Activated CD4-positive, alpha-beta memory T cell treated with anti-CD3 and anti-CD28 coated beads, Interleukin-2, amount 10 ng/mL, durations not matched to agents 7 days and 5 days (primary cell): ENCODE measurements at places on chromosomes 5 and 9. TPM values are rescaled to one million over a fixed set of nuclear protein-coding genes. Genes with fewer than 3 reads are reported as not detected.
A peak's percentile ranks its signal among the peaks of the same experiment; 100 is the strongest.

DNA sequence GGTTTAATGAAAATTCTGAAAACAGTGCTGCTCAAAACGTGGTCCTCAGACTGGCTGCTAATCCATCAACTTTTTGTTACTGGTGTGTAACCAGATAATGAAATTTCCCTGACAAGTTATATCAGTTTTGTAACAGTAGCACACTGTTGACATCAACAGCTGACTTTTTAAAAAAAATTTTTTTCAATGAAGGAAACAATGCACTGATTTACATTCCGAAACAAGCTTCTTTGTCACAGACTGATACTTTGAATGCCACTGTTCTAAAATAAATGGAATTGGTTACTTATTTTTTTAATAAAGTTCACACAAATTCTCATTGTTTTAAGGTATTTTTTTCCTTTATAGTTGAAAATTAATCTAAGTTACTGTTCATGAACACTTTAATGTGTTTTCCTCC, 169.1 kb downstream of the NIPBL start:
- peaks cover 25% of the 10 kb centered on the region for H3K36me3 ChIP-seq
- no peak overlapping the region for H3K27ac ChIP-seq
- H3K4me3 ChIP-seq = no peak overlapping the region
- no peak for DNase-seq
- H3K4me1 ChIP-seq = no peaks in the 10 kb centered on the region

The PKN3 gene
- total RNA-seq = 5.0 TPM

The HNRNPK gene
- total RNA-seq = 616 TPM

GRCh38 chr5:139636207-139636792, 11.8 kb upstream of the CXXC5 start:
- H3K27me3 ChIP-seq = no peaks in the 10 kb centered on the region
- peak; percentile 74 for DNase-seq
- H3K36me3 ChIP-seq = peaks cover 13% of the 10 kb centered on the region
- H3K4me3 ChIP-seq = peak overlapping the region; percentile 42
- peak overlapping the region; percentile 85 for H3K27ac ChIP-seq

The PALM2AKAP2 gene
- not detected for total RNA-seq

The C5 gene
- total RNA-seq = 1.8 TPM

DNA sequence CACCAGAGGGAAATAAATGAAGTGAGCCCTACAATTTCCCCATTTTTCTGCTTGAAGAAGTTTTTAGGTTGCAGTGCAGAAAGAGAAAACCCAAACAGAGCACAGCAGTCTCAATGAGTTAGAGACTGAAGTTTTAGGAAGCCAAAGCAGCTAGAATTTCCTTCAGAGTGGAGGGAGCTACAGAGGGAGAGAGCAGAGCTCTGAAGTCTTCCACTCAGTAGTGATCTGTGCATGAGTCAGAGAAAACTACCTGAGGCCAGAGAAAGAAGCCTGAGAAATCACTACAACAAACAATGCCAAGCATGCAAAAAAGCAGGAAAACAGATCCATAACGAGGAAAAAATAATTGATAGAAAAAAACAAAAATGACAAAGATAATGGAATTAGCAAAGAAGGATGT, 17.9 kb upstream of the NDUFB6 start:
- H3K27ac ChIP-seq = no peak overlapping the region
- H3K4me3 ChIP-seq = no peak overlapping the region
- DNase-seq = no peak
- H3K36me3 ChIP-seq = no peaks in the 10 kb centered on the region

GRCh38 chr5:20028506-20028905, 40.5 kb upstream of the CDH18 start:
- no peaks in the 10 kb centered on the region for H3K27me3 ChIP-seq
- H3K27ac ChIP-seq = no peak overlapping the region
- H3K36me3 ChIP-seq = no peaks in the 10 kb centered on the region
- no peak overlapping the region for H3K4me3 ChIP-seq

DNA sequence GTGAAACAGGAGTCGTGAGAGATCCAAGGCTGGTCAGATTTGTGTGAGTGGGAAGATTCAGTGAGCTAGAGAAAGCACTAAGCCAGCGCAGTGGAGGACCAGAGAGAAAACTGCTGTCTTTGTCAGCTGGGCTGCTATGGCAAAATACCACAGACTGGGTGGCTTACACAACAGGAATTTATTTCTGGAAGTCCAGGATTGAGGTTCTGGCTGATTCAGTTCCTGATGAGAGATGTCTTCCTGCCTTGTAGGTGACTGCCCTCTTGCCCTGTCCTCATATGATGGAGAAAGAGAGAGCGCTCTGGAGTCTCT, 24.2 kb upstream of the ANKRD33B start:
- peaks cover 39% of the 10 kb centered on the region for H3K27me3 ChIP-seq
- DNase-seq = no peak
- H3K4me1 ChIP-seq = peaks cover 16% of the 10 kb centered on the region
- H3K27ac ChIP-seq = no peak overlapping the region
- H3K36me3 ChIP-seq = no peaks in the 10 kb centered on the region

The FSTL4 gene
- total RNA-seq = not detected

DNA sequence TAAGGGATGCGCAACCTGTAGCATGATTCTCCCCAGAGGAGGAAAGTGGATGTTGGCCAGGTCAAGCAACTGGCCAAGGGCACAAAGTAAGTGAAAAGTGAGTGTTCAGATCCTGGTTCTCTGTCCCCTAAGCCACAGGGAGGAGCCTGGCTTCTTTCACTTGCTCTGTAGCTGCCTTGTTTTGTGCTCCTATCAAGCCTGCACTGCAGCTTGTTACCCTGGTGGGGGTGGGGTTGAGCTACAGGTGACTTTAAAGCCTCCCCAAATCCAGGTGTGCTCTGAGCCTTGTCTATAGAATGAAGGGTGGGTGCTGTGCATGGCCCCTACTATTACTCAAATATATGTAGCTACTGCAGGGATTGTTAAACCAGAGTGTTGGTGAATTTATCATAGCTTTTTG, 32.9 kb downstream of the RALGPS1 start:
- DNase-seq = peak; percentile 23
- H3K4me1 ChIP-seq = no peaks in the 10 kb centered on the region
- no peaks in the 10 kb centered on the region for H3K36me3 ChIP-seq
- H3K27ac ChIP-seq = no peak overlapping the region
- peaks cover 7% of the 10 kb centered on the region for H3K27me3 ChIP-seq

- no peak for DNase-seq
- peaks cover 48% of the 10 kb centered on the region for H3K36me3 ChIP-seq
- H3K27me3 ChIP-seq = no peaks in the 10 kb centered on the region
- H3K4me3 ChIP-seq = no peak overlapping the region
- peak overlapping the region; percentile 94 for H3K27ac ChIP-seq
- peaks cover 93% of the 10 kb centered on the region for H3K4me1 ChIP-seq
These were observed 15.6 kb downstream of the IRF1 start for GRCh38 chr5:132474881-132475496.

The GABBR2 gene
- not detected for total RNA-seq

DNA sequence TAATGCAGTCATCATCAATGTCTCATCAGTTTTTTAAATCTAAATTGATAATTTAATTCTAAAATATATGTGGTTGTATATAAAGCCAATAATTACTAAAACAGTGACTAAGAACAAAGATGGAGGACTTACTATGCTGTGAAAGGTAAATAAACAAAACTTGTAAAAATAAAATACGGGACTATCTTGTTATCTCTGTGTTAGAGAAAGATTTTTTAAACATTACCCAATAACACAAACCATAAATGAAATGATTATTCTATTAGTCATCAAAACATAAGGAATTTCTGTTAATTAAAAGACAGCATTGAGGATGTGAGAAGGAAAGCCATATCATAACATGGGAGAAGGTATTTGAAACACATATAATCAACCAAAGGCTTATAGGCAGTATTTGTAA, 226.2 kb upstream of the SMC2 start:
- no peak for DNase-seq
- H3K27ac ChIP-seq = no peak overlapping the region
- no peaks in the 10 kb centered on the region for H3K27me3 ChIP-seq
- H3K4me3 ChIP-seq = no peak overlapping the region

DNA sequence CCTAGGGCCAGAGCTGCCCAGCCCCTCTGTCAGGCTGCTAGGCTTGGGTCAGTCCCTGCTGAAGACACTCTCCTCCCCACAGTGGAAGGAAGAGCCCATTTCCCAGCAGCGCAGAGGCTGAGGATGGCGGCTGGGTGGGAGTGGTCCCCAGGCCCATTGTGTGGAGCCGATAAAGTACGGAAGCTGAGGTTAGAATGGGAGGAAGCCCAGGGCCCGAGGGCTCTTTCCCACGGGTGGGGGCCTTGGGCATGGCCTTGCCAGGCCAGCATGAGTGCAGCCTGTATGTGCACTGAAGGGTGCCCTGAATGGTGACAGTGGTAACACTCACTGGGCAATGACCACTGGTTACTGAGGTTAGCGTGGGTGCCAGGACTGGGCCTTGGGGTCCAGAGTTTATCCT, 125.9 kb downstream of the RGS3 start:
- no peaks in the 10 kb centered on the region for H3K27me3 ChIP-seq
- no peak for DNase-seq
- peaks cover 57% of the 10 kb centered on the region for H3K4me1 ChIP-seq
- peak overlapping the region; percentile 22 for H3K4me3 ChIP-seq
- peaks cover 5% of the 10 kb centered on the region for H3K36me3 ChIP-seq
- no peak overlapping the region for H3K27ac ChIP-seq

DNA sequence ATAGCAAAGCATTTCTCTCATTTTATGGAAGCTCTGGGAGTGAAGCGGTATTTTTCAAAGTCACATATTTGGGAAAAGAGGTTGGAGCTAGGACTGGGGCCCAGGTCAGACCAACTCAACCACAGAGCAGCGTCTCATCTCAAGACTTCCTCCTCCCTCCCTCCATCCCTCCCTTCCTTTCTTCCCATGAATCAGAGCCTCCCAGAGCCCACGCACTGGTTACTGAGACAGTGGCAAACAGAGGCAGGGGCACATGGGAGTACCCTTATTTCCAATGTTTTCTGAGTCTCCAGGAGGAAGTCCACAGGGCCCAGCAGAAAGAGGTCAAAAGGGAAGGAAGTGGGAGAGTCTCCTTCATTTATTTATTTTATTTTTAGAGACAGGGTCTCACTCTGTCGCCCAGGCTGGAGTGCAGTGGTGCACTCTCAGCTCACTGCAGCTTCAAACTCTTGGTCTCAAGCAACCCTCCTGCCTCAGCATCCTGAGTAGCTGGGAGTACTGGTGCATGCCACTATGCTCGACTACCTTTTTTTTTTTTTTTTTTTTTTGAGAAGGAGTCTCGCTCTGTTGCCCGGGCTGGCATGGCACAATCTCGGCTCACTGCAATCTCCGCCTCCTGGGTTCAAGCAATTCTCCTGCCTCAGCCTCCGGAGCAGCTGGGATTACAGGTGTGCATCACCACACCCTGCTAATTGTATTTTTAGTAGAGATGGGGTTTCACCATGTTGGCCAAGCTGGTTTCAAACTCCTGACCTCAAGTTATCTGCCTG, 52.5 kb upstream of the CDKN2AIPNL start:
- peaks cover 15% of the 10 kb centered on the region for H3K4me1 ChIP-seq
- no peaks in the 10 kb centered on the region for H3K36me3 ChIP-seq
- peaks cover 4% of the 10 kb centered on the region for H3K27me3 ChIP-seq
- no peak overlapping the region for H3K27ac ChIP-seq
- no peak overlapping the region for H3K4me3 ChIP-seq
- DNase-seq = no peak

The SHOC1 gene
- not detected for total RNA-seq

The F12 gene
- 1.6 TPM for total RNA-seq

GRCh38 chr5:52947208-52947607, 41.9 kb upstream of the ITGA2 start:
- no peaks in the 10 kb centered on the region for H3K36me3 ChIP-seq
- no peak for DNase-seq
- peaks cover 25% of the 10 kb centered on the region for H3K4me1 ChIP-seq
- H3K27me3 ChIP-seq = peaks cover 2% of the 10 kb centered on the region

DNA sequence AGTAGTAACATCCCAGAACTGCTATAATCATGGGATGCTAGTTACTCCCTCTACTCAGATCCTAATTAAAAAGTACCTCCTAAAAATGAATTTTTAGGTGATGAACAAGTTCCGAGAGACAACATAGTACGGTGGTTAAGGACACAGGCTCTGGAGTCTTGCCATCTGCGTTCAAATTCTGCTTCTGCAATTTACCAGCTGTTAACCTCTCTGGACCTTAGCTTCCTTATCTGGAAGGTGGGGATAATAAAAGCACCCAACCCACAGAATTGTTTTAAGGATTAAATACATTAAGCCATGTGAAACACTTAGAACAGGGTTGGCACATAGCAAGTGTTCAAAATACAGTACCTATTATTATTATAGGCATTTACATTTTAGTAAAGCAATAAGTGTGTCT, 77.5 kb upstream of the XPA start:
- no peak for DNase-seq
- no peak overlapping the region for H3K4me3 ChIP-seq
- no peaks in the 10 kb centered on the region for H3K4me1 ChIP-seq
- no peak overlapping the region for H3K27ac ChIP-seq
- H3K36me3 ChIP-seq = peaks cover 2% of the 10 kb centered on the region

- H3K27ac ChIP-seq = no peak overlapping the region
- H3K36me3 ChIP-seq = no peaks in the 10 kb centered on the region
- no peak overlapping the region for H3K4me3 ChIP-seq
- DNase-seq = no peak
- no peaks in the 10 kb centered on the region for H3K27me3 ChIP-seq
These were observed 247.6 kb downstream of the TMEM232 start for GRCh38 chr5:110478895-110479294.

- no peaks in the 10 kb centered on the region for H3K27me3 ChIP-seq
These were observed 139.2 kb downstream of the CDK5RAP2 start for GRCh38 chr9:120440791-120441190.

DNA sequence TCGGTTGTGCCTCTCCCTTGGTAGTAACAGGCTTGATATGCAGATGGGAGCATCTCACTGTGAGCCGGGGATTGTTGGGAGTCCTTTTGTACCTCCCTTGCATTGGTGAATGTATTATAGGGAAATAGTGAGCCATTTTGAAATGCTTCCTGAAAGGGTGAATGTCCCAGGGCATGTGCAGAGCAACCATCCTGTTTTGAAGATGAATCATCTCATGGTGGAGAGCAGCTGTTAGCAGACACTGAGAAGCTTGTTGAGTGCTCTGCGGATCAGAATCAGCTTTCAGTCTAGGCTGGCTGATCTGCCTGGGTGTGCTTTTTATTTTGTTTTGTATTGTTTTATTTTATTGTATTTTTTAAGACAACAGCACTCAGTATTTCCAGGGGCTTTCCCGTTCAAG, 29.7 kb downstream of the SLC36A1 start:
- no peak overlapping the region for H3K27ac ChIP-seq
- H3K4me3 ChIP-seq = no peak overlapping the region
- no peak for DNase-seq

DNA sequence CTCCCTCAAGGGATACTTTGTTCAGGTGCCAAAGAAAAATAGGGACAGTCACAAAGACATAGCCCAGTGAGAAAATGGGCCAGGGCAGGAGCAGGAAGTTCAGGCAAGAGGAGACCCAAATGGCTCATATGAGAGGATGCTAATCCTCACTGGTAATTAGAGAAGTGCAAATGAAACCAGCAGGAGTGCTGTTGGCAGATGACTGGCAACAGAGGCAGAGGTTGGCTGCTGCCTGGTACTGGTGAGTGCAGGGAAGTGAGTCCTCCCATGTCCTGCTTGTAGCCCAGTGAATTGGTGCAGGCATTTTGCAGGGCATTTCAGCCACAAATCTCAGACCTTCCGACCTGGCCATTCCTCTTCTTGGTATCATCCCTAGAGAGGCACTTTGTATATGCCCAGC, 23.5 kb downstream of the ODF2 start:
- no peaks in the 10 kb centered on the region for H3K27me3 ChIP-seq
- no peaks in the 10 kb centered on the region for H3K4me1 ChIP-seq
- DNase-seq = no peak
- no peak overlapping the region for H3K4me3 ChIP-seq
- peaks cover 53% of the 10 kb centered on the region for H3K36me3 ChIP-seq

- no peak for DNase-seq
- H3K27me3 ChIP-seq = peaks cover 12% of the 10 kb centered on the region
These were observed 149.6 kb downstream of the TTC39B start for GRCh38 chr9:15157381-15157780.
